Stimulated activated CD4-positive, alpha-beta T cell treated with anti-CD3 and anti-CD28 coated beads, Interleukin-12 subunit alpha, Interleukin-12 subunit beta, amount 100 ng/mL, for 48 hours (primary cell): ENCODE measurements at places on chromosomes 4 and X.

DNA sequence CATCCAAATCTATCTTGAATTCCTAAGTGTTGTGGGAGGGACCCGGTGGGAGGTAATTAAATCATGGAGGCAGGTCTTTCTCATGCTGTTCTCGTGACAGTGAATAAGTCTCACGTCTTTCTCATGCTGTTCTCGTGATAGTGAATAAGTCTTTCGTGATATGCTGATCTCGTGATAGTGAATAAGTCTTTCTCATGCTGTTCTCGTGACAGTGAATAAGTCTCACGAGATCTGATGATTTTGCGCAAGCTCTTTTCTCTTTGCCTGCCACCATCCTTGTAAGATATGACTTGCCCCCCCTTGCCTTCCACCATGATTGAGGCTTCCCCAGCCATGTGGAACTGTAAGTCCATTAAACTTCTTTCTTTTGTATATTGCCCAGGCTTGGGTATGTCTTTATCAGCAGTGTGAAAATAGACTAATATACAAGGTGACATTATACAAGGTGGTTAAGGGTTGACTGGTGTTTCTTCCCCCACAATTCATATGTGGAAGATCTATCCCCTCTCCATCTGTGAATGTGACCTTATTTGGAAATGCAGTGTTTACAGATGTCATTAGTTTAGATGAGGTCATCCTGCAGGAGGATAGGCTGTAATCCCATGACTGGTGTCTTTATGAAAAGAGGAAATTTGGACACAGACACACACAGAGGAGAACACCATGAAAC, 27.6 kb downstream of the ARSD start:
- DNase-seq, result no peak

- no peak for DNase-seq
These were observed 20.4 kb upstream of the GDPD2 start for GRCh38 chrX:70402721-70403120.

- no peak for DNase-seq
These were observed 208.2 kb downstream of the EVC2 start for GRCh38 chr4:5500165-5500564.

GRCh38 chr4:152708796-152709195, 29.0 kb upstream of the TMEM154 start:
- DNase-seq, result no peak

DNA sequence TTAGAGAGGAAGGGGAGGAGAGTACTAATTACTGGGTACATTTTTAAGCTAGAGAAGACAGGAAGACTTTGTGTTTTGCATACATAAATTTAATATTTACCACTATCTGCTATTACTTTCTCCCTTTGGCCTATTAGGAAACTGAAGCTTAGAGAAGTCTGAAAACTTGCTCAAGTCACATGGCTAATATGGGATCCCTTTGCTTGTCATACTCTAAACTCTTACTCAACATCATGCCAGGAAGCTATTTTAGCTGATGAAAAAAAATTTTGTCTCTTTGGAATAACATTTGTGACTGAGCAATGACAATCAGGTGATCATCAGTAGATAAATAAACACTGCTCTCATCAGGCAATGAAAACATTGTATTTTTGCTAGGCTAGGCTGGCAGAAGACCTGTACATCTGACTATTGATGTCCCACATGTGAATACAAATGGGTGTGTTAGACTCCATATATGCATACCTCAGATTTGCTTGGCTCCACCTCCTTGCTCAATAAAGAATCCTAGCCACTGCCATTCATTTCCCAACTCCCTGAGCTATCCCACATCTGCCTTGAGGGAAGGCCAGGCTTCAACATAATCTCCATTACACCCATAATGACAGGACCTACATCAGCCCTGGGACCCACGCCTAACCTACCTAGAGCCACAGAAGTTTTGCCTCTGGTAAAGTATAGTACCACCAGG, 17.0 kb upstream of the DCLK2 start:
- DNase-seq, result no peak

- DNase-seq, result no peak
These were observed 1399.7 kb downstream of the PCDH7 start for GRCh38 chr4:32119907-32120306.

DNA sequence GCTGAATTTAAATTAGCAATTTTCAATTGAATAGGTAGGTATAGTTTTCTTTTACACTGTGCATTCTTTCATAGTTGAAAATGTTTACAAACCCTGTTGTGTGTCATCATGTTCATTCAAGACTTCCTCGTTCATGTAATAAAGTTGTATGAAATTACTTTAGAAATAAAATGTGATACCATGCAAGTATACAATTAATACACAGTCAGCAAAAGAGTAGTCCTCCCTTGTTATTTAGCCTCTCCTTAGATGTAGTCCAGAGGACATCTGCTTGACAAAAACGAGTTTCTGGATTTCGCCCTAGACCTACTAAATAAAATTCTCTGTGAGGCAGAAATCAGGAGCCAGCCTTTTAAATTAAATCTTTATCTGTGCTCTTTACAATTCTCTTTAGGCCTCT, 231.6 kb downstream of the CXXC4 start:
- DNase-seq, result no peak

GRCh38 chrX:110692866-110693265, 102.8 kb downstream of the CHRDL1 start:
- DNase-seq, result no peak

DNA sequence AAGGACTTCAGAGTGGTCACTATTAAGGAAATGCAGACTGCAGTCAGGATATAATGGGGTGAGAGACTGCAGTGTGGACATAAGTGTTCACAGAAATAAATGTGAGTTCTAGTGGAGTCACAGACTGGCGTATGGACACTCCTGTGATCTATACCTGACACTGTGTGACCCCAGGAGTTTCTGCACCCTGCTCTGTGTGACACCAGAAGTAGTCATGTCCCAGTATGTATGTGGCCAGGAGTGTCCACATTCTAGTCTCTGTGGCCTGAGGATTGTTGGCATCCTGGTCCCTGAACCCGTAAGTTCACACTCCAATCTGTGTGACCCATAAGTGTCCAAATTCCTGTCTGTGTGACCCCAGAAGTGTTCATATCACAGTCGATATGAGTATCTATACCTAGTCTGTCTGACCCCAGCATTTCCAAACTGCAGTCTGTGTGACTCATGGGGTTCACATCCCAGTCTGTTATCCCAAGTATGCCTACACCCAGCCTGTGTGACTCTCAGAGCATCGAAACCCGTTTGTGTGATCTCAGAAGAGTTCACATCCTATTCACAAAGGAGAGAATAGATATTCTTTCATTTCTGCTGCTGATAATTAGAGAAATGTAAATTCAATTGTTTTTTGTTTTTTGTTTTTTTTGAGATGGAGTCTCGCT, 16.3 kb downstream of the WDR13 start:
- no peak for DNase-seq

DNA sequence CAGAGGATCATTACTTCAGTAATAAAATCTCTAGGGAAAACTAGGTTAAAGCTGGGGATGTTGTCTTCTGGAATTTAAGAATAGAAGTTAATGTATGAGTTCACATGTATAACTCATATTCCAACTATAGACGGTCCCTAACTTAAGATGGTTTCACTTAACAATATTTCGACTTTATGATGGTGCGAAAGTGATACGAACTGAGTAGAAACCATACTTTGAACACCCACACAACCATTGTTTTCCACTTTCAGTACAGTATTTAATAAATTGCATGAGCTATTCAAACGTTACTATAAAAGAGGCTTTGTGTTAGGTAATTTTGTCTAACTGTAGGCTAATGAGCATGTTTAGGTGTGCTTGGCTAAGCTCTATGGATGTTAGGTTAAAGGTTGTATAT, 38.7 kb downstream of the CCSER1 start:
- no peak for DNase-seq

- no peak for DNase-seq
These were observed 31.7 kb downstream of the DLG3 start for GRCh38 chrX:70476166-70476933.

- DNase-seq, result no peak
These were observed 2725.5 kb downstream of the ARAP2 start for GRCh38 chr4:33518856-33519255.

GRCh38 chr4:153267890-153268289, 63.6 kb downstream of the TRIM2 start:
- no peak for DNase-seq

- DNase-seq, result no peak
These were observed 45.4 kb downstream of the PTTG2 start for GRCh38 chr4:38005637-38006036.

- no peak for DNase-seq
These were observed 92.1 kb downstream of the CEP135 start for GRCh38 chr4:56040842-56041241.

DNA sequence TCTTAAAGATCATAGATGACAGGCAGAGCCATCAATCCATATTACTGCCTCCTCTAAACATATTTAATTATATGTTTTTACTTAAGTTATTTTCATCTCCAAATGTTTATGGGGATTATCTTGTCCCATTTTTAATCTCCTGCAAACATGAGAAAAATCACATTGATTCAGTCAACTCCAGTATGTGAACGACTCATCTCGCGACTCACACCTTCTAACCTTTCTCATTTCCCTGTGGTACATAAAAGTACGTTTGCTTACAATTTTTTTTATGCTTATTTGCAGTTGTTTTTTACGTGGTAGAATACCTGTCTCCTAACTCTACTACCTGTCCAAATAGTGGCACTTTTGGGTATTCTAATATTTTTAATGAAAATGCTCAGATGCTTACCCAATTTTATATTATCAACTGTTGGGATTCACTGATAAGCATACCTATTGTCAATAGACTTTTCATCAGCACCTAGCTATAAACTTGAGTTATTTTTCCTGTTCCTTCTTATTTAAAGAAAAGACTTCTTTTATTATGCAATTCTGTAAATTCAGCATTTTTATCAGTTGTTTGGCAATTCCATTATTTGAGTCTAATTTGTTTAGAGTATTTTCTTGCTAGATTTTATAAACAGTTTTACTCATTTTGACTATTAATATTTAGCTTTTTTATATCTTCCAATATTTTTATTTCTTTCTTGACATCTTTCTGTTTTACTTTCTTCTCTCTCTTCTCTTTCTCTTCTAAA, 276.6 kb downstream of the ANK2 start:
- no peak for DNase-seq

GRCh38 chrX:111447298-111447697, 35.3 kb upstream of the DCX start:
- DNase-seq, result no peak

- DNase-seq, result no peak
These were observed 311.1 kb downstream of the INPP4B start for GRCh38 chr4:142535009-142535408.

DNA sequence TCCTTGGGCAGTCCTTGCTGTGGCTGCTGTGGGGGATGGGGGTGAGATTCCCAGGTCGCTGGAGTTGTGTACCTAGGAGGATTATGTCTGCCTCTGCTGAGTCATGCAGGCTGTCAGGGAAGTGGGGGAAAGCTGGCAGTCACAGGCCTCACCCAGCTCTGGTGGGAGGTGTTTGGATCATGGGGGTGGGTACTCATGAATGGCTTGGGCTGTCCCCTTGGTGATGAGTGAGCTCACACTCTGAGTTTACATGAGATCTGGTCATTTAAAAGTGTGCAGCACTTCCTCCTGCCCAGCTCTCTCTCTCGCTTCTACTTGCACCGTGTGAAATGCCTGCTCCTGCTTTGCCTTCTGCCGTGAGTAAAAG, 24.6 kb upstream of the PDLIM3 start:
- DNase-seq, result no peak

DNA sequence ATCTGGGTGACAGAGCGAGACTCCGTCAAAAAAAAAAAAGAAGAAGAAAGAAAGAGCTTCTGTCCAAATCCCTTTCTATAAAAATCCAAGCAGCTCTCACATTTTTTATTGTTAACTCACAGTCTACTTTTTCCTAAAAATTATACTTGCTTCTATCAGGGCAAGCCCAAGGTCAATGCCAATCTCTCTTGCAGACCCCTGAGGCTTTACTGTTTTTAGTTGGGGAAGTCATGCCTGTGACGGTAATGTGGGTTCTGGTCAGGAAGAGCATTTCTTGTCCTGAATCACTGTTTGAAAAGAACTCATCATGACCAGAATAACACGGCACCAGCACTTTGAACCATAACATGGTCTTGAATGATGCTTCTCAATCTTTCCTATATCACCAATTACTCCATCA, 54.6 kb upstream of the CITED1 start:
- DNase-seq, result no peak

- no peak for DNase-seq
These were observed 67.4 kb downstream of the DNAAF6 start for GRCh38 chrX:107273795-107274194.

GRCh38 chr4:151401739-151402138, 7.2 kb upstream of the FHIP1A start:
- DNase-seq, result no peak

GRCh38 chrX:108223585-108223984, 132.0 kb downstream of the ATG4A start:
- no peak for DNase-seq
